Suppressor macrophage treated with lipopolysaccharide for 4 hours (primary cell): ENCODE measurements at places on chromosomes 3 and 15.

- DNase-seq = no peak
Observed at GRCh38 chr3:24506966-24507775, 12.5 kb upstream of the THRB start.

GRCh38 chr3:43615133-43615532 is 6.7 kb downstream of the ANO10 start:
- no peak for DNase-seq

- DNase-seq = peak; percentile 50
Observed at GRCh38 chr3:23829242-23829934, 23.6 kb downstream of the UBE2E1 start.

- DNase-seq = no peak
Observed at GRCh38 chr15:58064082-58064979, 1.2 kb downstream of the ALDH1A2 start.

- no peak for DNase-seq
Observed at GRCh38 chr15:66138096-66138783, 115.3 kb downstream of the MEGF11 start.

- no peak for DNase-seq
Observed at GRCh38 chr3:54120657-54121413, 1.5 kb upstream of the CACNA2D3 start.

- no peak for DNase-seq
Observed at GRCh38 chr15:72169921-72170611, 27.5 kb downstream of the GRAMD2A start.

GRCh38 chr3:38124324-38125122 is 12.4 kb downstream of the ACAA1 start:
- DNase-seq = no peak

- no peak for DNase-seq
Observed at GRCh38 chr15:31486906-31487695, 160.5 kb downstream of the KLF13 start.

GRCh38 chr3:129036222-129037092 is 24.1 kb upstream of the GP9 start:
- DNase-seq = no peak

GRCh38 chr3:193982258-193982659 is 153.7 kb upstream of the HES1 start:
- peak; percentile 20 for DNase-seq

DNA sequence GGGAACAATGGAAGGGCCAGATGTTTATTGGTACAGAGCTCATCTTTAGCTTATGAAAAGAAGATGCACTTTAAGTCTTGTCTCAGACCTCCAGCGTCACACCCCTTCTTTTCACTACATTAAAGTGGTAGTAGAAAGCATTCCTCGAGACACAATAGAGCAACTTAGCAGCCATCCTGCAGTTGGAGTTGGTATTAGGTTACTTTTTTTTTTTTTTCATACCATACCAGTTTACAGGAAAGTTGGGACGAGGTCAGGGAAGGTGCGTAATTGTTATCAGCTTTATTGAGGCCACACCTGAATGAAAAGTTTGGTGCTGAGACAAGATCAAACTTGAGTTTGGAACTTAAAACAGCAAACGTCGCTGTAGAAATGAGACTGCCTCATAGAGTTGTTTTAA is 203.8 kb downstream of the SOX2 start:
- DNase-seq = no peak

DNA sequence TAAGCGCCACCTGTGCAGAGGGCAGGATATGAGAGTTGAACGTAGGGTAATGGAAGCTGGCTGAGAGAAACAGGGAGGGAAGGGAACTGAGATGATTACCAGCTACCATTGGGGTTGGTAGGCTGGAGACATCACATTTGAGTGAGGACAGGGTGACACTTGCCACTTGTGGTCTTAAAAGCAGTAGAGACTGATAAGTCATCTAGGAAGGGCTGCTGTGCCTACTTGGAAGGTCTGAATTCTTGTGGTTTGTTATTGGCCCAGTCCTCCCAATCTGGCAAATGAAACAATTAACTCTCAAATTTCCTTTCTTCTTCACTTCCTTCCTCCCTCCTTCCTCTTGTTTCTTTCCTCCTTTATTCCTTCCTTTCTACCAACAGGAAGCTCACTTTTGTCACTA is 46.8 kb downstream of the COL6A5 start:
- DNase-seq = no peak

- no peak for DNase-seq
Observed at GRCh38 chr3:103195216-103195615, 760.4 kb downstream of the ZPLD1 start.

DNA sequence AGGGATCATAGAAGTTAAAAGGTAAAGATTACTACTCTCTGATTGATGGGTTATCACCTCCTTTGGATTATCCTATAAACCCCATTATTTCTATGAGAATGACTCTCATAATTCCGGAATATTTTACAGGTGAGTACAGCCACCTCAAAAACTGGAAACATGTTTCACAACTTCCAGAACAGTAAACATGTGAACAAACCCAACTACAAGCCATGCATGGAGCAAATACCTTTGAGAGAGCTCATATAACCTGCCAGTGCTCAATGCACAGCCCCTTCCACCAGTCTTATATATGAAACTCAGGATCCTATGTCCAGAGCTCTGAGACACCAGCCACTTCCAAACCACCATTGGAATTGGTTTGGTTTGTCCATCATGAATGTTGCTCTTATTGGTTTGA is 208.0 kb downstream of the MECOM start:
- no peak for DNase-seq

GRCh38 chr3:155549087-155549486 is 195.8 kb downstream of the PLCH1 start:
- DNase-seq = no peak

- peak; percentile 74 for DNase-seq
Observed at GRCh38 chr3:50542177-50543034, 25.1 kb downstream of the C3orf18 start.

GRCh38 chr3:35500641-35501350 is 138.5 kb upstream of the ARPP21 start:
- DNase-seq = no peak

GRCh38 chr3:15973940-15974339 is 176.2 kb upstream of the ANKRD28 start:
- DNase-seq = peak; percentile 59

- no peak for DNase-seq
Observed at GRCh38 chr3:178428037-178428436, 108.2 kb upstream of the KCNMB2 start.

GRCh38 chr3:141243271-141243707 is 11.7 kb downstream of the PXYLP1 start:
- peak; percentile 28 for DNase-seq

GRCh38 chr15:66153549-66154415 is 99.8 kb downstream of the MEGF11 start:
- DNase-seq = no peak

- no peak for DNase-seq
Observed at GRCh38 chr15:73386886-73387506, 18.2 kb upstream of the HCN4 start.

- DNase-seq = no peak
Observed at GRCh38 chr3:172859041-172859440, 108.5 kb downstream of the ECT2 start.

DNA sequence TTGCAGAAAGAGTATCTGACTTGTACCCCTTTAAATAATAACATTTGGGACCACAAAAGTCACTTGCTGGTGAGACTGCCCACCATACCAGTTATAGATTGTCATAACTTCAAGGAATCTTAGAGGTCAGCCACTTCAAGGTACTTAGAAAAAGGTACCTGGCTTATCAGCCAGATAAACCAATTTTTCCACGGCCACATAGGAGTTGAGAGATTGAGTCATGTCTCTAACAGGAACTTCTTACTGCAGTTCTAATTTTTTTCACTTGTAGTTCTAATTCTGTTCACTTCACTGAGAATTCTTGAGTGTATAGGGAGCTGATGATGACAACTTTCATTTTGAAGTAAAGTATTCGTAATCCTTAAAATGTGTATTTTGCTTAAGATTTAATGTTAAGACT is 317.1 kb upstream of the CBLB start:
- DNase-seq = no peak

- DNase-seq = no peak
Observed at GRCh38 chr3:149368674-149369497, 8.6 kb downstream of the TM4SF1 start.

GRCh38 chr3:16060358-16060852 is 114.1 kb upstream of the GALNT15 start:
- DNase-seq = peak; percentile 25

GRCh38 chr15:55980511-55980910 is 12.9 kb downstream of the NEDD4 start:
- DNase-seq = no peak

GRCh38 chr15:93610944-93611343 is 521.9 kb upstream of the RGMA start:
- DNase-seq = no peak

DNA sequence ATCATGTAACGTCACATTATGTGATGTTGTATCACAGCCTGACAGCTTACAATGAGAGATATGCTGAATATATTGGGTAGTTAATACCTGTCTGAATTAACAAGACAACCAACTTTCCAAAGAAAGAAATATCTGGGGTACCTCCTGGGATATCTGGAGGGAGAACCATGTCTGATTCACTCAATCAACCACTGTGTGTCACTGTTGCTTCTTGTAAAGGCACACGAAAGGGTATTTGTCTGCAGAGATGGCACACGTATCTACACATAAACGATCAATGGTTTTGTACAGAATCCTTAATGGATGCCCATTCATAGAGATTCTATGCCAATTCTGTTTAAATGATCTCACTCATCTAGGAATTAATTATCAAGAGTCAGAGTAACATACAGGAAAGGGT is 252.1 kb upstream of the TMCO5A start:
- DNase-seq = no peak

DNA sequence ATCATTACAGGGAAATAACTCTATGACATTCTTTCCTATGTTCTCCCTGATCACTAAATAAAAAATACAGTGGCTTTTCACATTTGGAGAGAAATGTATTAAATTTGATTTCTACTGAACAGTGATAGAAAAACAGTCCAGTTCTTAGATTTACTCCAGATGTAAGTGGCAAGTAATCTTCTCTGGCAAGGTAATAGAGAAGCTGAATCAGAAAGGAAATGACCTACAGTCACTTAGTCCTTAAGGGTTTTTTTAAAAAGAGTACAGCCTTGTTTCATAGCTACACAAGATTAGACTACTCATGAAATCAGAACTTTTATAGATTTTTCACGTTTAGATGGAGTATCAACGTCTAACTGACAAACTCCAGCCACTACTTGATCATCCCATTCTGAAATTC is 236.9 kb downstream of the CADPS start:
- no peak for DNase-seq

DNA sequence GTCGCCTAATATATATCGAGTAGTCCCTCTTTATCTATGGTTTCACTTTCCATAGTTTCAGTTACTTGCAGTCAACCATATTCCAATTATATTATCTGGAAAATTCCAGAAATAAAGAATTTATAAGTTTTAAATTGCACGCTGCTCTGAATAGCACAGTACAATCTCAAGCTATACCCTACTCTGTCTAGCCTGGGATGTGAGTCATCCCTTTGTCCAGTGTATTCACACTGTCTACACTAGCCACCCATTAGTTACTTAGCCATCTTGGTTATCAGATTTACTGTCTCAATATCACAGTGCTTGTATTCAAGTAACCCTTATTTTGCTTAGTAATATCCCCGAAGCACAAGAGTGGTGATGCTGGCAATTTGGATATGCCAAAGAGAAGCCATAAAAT is 72.1 kb upstream of the EOMES start:
- no peak for DNase-seq

DNA sequence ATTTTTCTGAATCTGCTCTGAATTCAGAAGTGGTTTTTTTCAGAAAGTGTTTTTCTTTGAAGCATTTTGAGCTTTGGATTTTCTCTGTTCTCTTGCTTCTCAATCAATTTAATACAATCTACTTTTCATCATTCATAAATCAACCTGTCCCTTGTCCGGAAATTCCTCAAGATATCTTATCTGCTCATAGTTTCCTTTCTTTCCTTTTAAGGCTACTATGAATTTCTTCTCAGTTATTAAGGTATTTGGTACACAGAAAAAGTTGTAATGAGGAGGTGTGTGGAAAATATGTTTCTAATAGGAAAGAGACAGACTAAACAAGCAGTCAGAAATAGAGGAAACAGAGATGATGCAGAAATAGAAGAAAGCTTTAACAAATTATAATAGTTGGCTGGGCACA is 14.4 kb downstream of the CGGBP1 start:
- no peak for DNase-seq

DNA sequence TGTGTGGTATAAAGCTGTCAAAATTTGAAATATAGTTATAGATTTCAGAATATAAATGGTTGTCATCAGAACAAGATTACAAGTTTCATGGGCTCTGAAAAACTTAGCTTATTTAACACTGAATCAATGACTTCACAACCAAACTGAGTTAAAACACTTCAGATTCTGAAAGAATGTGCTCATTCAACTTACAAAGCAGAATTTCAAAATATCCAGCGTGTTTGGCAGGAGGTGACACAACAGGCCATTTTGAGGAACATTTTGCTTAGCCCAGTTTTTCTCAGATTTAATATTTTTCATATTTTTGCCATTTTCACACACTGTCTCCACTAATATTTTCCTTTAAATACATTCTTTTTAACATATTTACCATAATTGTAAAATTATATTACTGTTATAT is 781.1 kb downstream of the TUSC7 start:
- DNase-seq = peak; percentile 7

GRCh38 chr15:42080186-42080918 is 14.0 kb downstream of the PLA2G4D start:
- DNase-seq = no peak

- DNase-seq = no peak
Observed at GRCh38 chr3:102531686-102532085, 96.9 kb downstream of the ZPLD1 start.

- peak; percentile 73 for DNase-seq
Observed at GRCh38 chr3:14633819-14634424, 17.6 kb upstream of the CCDC174 start.

DNA sequence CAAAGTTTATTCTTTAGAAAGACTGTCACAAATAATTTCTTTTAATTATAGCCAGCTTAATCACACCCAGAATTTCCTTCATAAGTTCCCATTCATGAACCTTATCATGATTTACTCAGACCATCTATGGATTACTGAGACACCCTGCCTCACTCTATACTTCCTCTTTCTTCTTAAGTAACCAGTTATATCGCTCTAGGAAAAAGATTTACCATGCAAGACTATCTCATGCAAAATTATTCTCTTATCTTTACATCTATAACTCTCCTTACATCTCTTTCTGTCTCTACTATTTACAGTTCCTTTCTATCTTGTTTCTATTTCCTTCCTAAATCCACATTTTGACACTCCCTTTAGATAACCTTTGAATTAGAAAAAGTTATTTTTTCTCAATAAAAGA is 316.8 kb downstream of the POLQ start:
- DNase-seq = no peak

DNA sequence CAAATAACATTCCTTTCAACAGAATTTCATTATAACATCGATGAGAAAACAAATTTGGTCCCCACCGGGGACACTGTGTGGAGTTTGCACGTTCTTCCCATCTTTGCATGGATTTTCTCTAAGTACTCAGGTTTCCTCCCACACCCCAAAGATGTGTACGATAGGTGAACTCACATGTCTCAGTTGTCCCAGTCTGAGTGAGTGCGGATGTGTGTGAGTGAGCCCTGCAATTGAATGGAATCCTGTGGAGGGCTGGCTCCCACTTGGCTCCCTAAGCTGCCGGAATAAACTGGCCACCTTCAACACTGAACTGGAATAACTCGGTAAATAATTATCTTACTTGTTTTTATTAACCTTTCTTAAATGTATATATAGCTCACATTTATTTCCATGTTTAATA is 77.0 kb downstream of the TRANK1 start:
- DNase-seq = no peak

- no peak for DNase-seq
Observed at GRCh38 chr3:58116161-58116955, 94.4 kb downstream of the DNASE1L3 start.
